ENCODE measurements at places on chromosomes 7 and 10.

DNA sequence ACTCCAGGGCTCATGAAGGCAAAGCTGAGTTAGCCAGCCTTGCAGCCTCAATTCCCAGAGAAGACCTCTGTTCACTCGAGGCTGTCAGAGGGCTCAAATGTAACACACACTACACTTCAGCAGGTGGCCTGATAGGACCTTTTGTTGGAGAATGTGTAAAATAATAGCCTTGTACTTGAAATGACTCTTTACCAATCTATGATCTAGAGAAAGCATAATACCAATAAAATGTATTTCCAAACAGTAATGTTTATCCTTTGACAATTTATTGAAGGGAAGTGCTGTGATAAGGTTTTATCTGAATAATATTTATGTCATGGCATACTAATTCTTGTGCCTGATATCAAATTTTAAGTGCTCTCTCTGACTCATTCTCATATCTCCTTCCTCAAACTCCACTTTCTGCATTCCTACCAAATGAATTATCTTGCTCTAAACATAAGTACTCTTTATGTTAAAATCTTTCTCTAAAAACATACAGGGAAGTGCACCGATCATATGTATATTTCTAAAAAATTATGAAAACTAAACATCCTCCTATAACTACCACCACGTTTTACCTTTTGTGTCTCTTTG, 20.9 kb downstream of the CYP3A7 start:
- DNase-seq: no peak

DNA sequence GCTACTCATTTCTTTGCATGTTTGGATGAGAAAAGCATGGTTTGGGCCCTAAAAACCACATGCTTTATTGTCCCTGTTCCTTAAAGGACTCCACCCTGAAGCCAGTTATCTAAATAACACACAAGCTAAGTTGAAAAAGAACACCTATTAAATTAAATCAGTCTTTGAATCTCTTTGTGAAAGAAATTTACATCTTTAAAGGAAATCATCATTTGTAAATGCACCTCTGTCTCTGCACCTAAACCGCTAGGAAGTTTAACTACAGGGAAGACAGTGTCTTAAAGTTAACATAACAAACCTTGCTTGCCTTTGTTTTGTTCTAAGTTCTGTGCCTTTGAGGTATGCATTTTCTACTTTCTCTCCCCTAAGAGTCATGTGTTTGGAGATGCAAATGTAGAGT, 52.6 kb downstream of the HTR7 start:
- DNase-seq: no peak

DNA sequence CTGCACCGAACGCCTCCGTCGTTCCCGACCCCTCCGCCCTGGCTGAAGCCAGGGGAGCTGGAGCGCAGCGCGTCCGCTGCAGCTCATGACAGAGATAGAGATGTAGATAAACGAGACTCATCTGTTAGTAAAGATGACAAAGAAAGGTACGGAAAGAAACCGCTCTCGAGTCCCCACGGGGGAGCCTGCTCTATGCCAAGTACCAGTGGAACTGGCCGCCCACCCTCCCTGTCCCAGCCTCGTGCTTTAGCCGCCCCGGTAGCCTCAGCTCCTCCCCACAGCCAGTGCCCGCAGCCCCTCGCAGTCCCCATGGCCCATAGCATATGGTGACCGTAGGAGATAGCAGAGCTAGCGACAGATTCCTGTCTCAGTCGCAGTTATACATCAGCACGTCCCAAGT, 344.7 kb upstream of the GALNT17 start:
- DNase-seq: no peak

- DNase-seq: no peak
These were observed 72.8 kb downstream of the SHOC2 start for GRCh38 chr10:110992006-110992800.

- no peak for DNase-seq
These were observed 97.2 kb downstream of the GLRX3 start for GRCh38 chr10:130233426-130233825.

- DNase-seq: no peak
These were observed 7.9 kb upstream of the XPNPEP1 start for GRCh38 chr10:109931163-109931562.

DNA sequence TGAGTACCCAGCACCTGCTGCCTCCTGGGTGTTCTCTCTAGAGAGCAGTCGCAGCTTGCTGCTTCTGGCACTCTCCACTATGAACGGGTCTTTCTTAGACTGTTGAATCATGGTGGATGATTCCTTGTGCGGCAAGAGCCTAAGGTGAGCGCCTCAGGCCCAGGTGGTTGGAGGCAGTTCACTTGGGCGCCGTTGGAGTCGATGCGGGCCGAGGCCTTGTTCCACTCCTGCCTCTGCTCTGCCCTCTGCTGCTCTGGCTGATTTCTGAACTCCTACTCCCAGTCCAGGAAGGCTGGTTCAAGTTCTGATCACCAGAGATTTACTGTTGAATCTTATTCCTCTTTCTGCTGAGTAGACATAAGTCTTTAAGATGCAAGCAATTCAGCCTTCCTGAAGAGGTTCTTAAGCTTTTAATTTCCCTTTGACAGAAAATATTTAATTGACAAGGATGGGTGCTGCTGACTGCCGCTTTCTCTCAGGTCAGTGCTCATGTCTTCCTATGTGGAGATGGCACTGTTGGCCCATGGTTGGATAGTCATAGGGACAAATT, 10.4 kb downstream of the YKT6 start:
- peak; percentile 37 for DNase-seq

GRCh38 chr7:108650467-108650866, 80.8 kb downstream of the DNAJB9 start:
- no peak for DNase-seq

DNA sequence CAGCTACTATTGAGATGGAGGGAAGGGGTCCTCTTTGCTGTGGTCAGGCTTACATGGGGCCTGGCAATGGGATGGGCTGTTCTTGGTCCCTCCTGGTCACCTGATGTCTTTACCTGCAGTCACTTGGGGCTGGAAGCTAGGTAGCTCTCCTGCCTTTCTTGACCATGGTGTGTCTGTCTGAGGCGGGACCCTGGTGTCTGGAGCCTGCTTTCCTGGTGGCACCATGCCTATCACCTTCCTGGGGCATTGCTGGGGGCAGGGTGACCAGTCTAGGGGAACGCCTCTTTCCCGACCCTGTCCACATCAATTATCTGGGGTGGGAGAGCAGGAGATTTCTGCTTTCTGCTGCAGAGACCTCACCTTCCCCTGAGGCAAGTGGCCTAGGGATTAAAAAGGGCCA, 55.6 kb downstream of the ARHGAP22 start:
- DNase-seq: no peak

DNA sequence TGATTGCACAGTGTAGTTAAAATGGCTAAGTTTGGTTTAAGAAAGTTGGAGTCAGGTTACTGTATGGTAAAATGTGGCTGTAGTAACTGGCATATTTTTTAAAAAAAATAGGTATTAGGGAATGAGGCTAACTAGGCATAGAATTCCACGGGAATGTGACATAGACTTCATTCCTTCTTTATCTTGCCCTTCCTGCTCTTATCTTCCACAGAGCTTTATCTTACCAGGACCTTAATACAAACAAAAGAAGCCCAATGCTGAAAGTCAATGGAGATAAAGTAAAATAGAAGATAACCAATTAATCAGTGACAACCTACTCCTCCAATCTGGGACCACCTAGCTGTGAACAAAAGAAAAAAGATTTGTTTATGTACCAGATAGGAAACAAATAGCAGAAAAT, 58.1 kb downstream of the TET1 start:
- no peak for DNase-seq

DNA sequence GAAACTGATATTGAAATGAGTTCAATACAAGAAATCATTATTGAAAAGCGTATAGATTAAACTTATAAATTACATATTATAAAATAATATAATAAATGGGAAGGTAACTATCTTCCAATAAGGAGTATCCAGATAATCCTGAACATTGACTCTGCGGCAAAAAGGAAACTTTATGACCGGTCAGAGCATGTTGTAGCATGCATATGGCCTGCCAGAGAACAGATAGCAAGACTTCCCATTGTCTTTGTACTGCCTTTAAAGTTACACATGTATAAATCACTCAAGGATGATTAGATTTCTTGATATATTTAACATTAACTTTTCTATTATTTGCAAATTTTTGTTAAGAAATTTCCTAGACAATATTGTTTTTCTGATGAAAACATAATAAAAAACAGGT, 56.2 kb upstream of the ETV1 start:
- DNase-seq: no peak

DNA sequence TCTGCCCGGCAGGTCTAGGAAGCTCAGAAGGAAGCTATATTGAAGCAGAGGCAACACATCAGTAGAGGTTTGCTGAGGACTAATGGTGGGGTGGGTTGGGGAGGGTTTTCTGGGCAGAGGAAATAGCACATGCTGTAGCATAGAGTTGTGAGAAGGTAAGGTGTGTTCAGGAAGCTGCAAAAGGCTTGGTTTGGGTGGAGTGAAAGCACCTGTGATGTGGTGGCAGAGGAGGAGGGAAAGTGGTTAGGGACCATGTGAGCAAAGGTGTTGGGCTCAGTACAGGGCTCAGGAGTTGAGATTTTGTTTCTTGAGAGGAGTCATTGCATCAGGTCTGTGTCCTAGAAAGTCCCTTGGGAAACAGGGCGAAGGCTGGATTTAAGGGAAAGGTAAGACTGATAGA, 294.6 kb downstream of the SORCS3 start:
- DNase-seq: no peak

GRCh38 chr7:96729820-96730219, 20.2 kb upstream of the SEM1 start:
- DNase-seq: no peak

DNA sequence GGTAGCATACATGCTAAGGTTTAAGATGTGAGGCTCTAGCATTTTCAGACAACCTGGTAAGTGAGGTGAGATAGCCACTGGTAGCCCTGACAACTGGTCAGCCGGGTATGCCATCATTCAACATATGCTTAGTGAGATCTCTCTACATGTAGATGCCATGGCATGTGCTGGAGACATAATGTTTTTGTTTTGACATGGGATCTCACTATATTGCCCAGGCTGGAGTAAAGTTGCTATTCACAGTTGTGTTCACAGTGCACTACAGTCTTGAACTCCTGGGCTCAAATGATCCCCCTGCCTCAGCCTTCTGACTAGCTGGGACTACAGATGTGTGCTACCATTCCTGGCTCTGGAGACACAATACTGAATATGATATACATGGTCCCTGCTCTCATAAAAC, 437.3 kb downstream of the SORCS1 start:
- no peak for DNase-seq

- no peak for DNase-seq
These were observed 53.2 kb upstream of the ABCB4 start for GRCh38 chr7:87528730-87529129.

DNA sequence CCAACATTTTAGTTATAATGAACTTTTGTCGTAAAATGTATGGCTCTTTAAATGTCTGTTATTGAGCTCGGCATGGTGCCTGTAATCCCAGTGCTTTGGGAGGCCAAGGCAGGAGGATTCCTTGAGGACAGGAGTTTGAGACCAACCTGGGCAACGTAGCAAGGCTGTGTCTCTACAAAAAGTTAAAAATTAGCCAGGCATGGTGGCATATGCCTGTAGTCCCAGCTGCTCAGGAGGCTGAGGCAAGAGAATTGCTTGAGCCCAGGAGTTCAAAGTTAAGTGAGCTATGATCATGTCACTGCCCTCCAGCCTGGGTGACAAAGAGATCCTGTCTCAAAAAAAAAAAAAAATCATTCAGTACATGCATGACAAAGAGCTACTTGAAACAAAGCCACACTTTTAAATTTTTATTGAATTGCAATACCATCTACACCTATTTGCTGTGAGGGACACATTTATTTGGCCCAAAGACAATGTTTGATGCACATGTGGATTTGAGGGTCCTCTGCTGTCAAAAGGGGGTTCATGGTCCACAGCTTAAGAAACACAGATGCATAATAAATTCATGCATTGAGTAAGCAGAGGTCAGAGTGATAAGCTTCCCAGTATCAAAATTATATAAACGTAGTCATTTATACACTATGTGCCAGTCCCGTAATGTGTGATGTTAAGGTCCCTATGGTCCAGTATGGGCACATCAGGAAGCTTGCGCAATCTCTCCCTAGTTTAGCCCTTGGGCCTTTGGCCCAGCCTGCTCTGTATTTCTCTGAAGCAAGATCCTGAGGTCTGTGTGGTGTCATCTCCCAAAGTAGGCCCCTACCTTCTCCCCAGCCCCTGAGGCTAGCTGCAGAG, 4.4 kb upstream of the MALSU1 start:
- no peak for DNase-seq

- no peak for DNase-seq
These were observed 6.9 kb downstream of the KPNA7 start for GRCh38 chr7:99201027-99201426.

DNA sequence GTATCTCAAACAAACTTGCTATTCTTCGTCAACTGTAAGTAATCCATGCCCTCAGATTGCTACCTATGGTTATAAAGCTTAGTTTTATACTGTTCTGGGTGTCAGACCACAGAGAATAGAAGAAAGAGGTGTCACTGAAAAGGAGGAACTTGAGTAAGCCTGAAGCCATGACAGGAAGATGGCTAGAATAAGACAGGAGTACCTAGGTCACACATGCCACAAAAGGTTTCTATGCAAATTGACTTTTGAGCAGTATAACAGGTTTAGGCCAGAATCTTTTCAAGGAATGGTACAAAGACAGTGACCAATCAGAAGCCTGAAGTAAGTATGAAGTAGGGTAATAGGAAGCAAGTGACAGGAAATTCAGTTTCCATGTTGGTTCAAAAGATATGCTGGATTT, 23.5 kb downstream of the FBXW4 start:
- DNase-seq: no peak

DNA sequence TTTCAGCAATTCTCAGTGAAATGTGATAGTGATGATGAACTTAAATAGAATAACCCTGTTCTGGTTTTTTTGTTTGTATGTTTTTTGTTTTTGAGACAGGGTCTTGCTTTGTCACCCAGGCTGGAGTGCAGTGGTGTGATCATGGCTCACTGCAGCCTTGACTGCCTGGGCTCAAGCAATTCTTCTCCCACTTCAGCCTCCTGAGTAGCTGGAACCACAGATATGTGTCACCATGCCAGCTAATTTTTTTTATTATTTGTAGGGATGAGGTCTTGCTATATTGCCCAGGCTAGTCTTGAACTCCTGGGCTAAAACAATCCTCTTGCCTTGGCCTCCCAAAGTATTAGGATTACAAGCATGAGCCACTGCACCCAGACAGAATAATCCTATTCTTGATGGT, 14.3 kb upstream of the COL17A1 start:
- DNase-seq: no peak

- no peak for DNase-seq
These were observed 61.8 kb downstream of the LRRC17 start for GRCh38 chr7:102974366-102975236.

DNA sequence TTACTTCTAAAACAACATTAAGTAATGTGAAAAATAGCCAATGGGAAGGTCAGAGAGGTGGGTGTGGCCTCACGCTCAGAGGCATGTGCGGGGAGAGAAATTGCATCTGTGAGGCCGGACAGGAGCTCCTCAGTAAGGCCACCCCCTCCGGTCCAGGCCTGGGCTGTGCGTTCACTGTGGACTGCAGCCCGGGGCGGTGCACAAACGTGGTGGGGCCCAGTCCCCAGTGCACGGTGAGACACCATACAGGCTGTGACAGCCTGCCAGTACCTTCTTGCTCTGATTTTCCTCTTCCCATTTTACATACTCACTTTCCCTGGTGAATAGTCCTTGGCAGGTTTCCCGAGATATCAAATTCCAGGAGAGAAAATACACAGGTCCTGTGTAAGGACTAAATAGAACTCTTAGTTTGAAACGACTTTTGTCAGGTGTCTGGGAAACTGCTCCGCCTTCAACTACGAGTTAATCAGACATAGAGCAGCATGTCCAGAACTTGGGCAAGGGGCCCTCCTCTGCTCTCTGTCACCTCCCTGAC, 174.1 kb upstream of the MKI67 start:
- DNase-seq: peak; percentile 29

All from upper lobe of left lung (tissue), 6 donors.